ENCODE measurements at places on chromosomes 16 and 17.

- no peak for DNase-seq
Observed at GRCh38 chr17:794876-795275, 12.7 kb downstream of the MRM3 start.

GRCh38 chr16:65426484-65426883 is 304.6 kb upstream of the CDH11 start:
- no peak for DNase-seq

GRCh38 chr16:75298267-75298666 is 46.8 kb upstream of the BCAR1 start:
- no peak for DNase-seq

DNA sequence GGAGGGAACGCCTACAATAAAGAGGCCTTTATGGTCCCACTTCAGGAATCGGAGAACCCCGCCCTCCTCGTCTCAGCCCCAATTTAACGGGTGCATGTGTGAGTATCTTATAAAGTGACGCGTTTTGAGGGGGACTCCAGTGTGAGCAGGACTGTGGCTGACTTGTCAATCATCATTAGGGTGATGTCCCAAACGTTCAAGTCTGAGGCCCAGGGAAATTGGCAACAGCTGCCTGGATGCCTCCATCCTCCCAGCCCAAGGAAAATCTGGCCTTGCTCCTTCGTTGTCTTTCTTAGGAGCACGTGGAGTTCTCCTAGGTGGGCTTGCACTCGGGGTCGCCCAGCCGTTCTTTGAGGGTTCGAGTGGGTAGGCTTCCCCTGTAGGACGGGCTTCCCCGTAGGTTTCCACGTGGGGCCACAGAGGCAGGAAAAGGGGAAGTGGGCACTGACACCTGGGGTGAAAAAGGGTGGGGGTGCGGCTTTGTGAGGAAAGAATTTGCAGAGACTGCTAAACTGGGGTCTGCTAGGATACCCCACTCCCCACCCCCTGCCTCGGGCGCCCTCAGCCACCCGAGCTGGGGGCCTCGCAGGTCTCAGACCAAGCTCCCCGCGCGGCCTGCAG is 561 bp upstream of the HERPUD1 start:
- peak; percentile 68 for DNase-seq

GRCh38 chr16:78996790-78997189 is 603.7 kb downstream of the MAF start:
- DNase-seq = no peak

DNA sequence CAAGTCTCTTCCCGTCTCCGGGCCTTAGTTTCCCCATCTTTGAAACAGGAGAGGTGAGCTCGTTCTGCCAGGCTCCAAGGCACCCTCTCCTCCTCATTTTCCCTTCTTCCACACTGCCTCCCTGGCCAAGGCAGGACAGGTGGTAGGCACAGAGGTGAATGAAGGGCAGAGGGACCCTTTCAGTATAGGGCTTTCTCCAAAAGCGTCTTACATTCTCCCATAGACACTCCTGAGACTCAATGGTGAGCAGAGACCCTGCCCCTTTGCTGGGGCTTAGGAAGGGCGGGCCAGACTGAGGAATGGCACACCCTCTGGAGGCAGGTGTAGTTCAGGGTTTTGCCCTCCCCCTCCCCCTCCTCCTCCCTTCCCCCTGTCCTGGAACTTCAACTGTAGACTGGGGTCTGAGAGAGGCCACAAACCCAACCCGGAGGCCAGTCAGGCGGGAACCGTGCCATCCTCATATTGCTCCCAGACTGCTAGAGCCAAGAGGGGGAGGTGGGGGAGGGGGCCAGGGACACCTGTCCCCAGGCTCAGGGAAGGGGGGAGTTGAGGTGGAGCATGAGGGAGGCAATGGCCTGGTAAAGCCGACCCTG is 1.9 kb downstream of the PLEKHH3 start:
- no peak for DNase-seq

GRCh38 chr17:50311112-50311460 is 34.8 kb upstream of the XYLT2 start:
- no peak for DNase-seq

DNA sequence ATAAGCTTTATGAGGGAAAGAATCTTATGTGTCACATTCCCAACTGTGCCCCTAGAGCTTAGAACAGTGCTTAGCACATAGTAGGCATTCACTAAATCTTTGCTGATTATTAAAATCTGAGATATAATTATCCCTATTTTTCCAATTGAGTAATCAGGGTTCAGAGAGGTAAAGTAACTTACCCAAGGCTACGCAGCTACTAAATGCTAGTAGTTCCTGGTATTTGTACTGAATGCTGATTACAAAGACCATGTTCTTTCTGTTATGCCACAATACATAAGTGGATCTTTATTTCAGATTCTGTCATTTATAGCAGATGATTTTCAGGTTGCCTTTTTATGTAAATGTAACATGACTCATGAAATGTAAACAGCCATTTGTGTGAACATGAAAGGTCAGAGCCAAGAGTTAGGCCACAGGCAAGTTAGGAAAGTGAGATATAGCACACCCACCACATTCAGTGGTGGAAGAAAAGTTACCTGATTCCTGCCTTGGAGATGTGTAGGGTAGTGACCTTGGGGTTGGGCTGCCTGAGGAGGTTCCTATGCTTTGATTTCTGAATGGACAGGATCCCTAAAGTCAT is 77.2 kb downstream of the FTO start:
- no peak for DNase-seq

DNA sequence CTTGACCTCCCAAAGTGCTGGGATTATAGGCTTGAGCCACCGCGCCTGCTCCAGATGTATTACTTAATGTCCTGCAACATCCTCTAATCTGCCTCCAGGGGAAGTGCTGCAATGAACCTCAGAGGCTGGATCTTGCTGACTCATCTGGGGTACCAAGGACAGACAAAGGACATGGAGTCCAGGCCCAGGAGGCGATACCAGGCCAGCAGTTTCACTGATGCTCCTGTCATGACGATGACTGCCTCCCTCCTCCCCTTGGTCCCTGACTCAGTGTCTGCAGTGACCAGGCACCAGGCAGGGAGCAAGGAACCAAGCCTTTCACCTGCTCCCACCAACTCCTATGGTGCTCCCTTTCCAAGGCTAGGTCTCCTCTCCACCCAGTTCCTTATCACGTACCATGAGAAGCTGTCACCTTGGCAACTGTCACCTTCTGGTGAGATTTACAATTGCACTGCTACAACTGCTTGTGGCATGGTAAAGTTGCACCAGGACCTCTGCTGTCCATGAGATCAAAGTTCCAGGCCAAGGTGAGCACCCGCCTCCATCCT is 21.6 kb upstream of the PHOSPHO1 start:
- DNase-seq = peak; percentile 77

GRCh38 chr16:6698548-6698947 is 634.1 kb upstream of the RBFOX1 start:
- no peak for DNase-seq

DNA sequence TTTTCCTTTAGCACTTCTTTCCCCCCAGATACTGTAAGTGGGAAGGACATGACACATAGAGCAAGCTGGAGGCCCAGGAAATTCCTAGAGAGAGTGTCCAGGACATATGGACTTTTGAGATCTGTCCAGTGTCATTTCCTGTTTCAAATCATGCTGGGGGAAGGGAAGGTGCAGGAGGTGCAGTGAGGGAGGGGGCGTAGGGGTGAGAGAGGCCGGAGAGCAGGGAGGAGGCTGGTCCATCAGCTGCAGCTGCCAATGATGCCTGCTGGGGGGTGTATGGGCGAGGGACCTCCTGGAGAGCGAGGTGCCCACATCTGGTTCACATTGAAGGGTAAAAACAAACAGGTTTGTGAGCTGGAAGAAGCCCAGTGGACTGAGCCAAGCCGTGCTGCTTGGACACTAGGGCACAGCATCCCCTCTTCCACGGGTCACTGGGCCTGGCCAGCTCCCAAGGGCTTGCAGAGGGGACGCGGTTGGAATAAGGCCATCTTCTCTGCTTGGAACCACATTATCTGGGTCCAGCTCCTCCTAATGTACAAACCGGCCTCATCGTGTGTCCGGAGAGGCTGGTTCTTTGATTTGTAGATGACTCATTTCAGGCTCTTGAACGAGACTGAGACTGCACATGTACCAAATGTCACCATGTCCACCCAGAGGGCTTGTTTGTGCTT is 70.4 kb upstream of the SMURF2 start:
- DNase-seq = no peak

DNA sequence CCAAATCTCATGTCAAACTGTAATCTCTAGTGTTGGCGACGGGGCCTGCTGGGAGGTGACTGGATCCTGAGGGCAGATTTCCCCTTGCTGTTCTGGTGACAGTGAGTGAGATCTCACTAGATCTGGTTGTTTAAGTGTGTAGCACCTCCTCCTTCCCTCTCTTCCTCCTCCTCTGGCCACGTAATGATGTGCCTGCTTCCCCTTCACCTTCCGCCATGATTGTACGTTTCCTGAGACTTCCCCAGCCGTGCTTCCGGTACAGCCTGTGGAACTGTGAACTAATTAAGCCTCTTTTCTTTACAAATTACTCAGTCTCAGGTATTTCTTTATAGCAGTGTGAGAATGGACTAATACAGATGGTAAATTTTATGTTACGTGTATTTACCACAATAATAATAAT is 49.2 kb downstream of the METTL16 start:
- DNase-seq = no peak

- no peak for DNase-seq
Observed at GRCh38 chr16:56262148-56262547, 70.9 kb downstream of the GNAO1 start.

DNA sequence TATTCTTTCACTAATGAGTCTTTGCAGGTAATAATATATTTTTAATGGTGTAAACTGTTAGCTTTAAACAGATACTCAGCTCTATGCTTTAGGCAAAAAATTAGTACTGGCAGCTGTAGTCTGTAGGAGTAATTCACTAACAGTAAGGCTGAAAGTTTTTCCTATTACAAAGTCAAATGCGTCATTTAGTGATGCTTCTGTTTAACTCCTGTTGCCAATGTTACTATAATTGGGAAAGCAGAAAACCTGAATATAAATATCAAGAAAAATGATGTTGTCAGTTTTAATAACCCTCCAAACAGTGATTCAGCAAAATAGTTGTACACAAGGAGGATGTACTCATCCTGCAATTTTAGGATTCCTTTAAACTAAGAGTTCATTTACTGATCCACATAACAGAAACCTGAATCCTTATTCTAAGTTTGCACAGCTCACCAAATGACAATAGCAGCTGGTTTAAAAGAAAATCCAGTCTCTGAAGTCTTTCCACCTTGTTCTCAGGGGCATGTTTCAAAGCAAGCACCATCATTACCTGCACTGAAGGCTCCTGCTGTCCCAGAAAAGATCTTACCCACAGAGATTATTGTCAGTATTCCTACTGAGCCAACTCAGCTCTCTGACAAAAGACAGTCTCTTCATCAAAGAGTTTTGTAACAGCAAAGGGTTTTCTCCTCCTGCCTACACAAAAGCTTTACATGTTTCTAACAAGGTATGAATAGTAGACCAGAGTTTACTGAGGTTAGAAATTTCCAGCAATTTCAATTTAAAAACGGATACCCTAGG is 4.2 kb downstream of the CDR2 start:
- no peak for DNase-seq

DNA sequence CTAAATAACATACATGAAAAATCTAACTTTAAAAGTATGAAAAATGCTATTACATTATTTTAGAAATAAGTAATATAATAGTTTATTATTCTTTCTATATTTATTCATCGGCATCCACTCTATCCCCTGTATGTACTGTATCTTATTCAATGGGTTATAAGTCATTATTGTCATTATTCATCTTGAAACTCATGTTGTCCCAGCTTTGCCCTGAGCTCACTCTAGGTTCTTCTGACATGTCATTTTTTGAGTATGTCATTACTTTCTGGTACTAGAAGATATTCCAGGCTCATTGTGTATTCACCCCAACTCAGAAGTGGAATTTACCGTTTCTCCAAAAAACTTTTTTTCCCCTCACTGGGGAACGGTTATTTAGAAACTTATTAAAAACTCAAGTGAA is 53.0 kb upstream of the MNT start:
- DNase-seq = no peak

DNA sequence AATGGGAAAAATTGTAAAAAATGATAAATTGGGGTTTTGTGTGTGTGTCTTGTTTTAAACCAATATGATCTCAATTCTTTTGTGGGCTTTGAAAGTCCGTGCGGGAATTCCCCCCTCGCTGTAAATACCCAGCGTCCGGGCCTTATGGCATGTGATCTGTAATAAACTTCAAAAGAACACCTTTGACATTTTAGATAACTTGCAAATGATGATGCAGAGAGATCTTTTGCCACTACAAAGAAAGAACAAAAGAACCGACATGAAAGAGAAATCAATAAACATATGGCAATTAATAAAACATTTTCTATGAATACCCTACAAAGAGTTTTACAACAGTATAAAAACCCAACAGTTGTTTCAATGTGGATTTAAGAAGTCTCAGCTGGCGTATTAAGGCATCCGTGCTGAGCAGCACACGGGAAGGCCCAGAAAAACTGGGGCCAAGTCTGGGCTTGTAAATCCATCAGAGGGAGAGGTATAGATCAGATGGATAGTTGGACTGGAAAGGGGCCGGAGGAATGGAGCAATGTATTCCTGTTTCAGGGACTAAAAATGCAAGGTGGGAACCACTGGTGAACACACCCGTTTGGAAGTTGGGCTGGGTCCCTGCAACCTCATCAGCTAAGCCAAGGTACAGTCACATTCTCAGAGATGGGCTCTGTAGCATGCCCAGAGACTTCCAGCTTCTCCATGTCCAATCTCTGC is 115.2 kb downstream of the IRX5 start:
- DNase-seq = no peak

- peak; percentile 67 for DNase-seq
Observed at GRCh38 chr17:76104140-76104895, 731 bp upstream of the EXOC7 start.

GRCh38 chr16:85819245-85819644 is 19.8 kb downstream of the COX4I1 start:
- no peak for DNase-seq

GRCh38 chr17:28999206-28999605 is 6.6 kb downstream of the SEZ6 start:
- DNase-seq = no peak

DNA sequence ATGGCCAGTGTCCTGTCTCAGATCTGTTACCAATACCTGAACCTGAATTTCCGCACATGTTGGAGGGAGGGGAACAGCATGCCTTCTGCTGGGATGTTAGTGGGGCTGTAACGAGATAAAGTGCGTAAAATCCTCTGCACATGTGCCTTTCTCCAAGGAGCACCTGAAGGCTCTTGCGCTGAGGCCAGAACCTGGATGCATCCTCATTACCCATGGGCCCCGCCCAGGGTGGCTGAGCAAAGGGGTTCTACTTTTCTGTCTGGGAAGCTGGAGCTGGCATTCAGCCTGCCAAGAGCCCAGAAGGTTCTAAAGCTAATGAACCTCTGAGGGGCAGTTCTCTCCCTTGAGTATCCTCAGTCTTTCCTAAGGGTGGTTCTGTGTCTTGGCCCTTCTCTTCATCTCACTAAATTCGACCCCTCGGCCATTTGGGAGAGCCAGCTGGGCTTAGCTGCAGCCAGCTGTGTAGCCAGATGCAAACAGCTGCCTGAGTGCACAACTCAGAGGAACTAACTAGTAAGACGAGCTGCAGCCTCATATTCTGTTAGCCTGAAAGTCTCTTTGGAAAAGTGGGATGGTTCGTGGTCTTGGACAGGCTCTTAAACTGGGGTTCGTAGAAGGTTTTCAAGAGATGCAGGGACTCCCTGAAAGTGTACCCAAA is 2.5 kb downstream of the ITGA3 start:
- DNase-seq = no peak

GRCh38 chr17:68343976-68344375 is 52.7 kb downstream of the ARSG start:
- peak; percentile 40 for DNase-seq
